ENCODE measurements at places on chromosomes 2 and 18. TPM values are rescaled to one million over a fixed set of nuclear protein-coding genes. Genes with fewer than 3 reads are reported as not detected.
A peak's percentile ranks its signal among the peaks of the same experiment; 100 is the strongest.

The UGT1A6 gene
- not detected for total RNA-seq

The AGXT gene
- not detected for total RNA-seq

The SKOR2 gene
- total RNA-seq = not detected

The RIT2 gene
- 0.37 TPM for total RNA-seq

DNA sequence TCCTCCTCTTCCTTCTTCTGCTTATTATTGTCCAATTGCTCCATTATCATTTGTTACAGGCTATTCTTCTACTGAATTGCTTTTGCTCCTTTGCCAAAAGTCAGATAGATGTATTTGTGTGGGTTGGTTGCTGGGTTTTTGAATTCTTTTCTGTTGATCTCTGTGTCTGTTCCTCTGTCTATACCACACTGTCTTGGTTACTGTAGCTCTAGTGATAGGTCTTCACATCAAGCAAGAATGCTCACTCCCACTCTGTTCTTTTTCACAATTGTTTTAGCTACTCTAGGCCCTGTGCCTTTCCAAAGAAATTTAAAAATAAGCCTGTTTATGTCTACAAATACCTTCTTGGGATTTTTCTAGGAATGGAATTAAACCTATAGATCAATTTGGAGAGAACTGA, 217.2 kb downstream of the GALR1 start:
- DNase-seq = no peak

DNA sequence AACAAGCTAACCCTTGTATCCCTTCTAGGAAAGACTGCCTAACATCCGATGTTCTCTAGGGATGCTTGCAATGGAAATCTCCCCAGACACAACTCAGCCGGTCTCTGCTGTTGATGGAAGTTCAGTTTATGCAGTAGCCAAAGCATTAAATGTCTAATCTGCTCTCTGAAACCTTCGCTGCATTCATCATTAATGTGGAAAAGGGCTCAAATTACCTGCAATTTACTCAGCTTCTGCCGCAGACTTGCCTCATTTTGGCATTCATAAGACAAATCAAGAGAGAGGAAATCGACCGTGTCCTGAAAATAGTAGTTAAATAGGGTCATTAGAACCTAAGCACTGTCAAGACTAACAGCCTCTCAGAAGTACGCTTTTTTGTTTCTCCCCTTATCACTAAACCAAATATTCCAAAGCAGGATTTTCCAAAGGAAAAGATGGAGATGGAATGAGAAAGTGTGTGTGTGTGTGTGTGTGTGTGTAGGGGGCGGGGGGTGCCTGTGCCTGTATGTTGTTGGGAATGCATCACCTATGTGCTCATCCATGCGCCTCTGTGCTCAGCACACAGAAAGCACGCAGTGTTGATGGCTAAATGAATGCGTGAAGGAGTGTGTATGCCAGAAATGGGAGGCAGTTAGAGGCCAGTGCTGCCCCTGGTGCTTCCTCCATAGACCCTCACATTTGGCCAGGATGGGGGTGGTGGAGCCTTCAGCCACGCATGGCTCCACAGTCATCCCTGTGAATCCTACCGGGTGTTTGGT, 7.4 kb downstream of the LCT start:
- no peak for DNase-seq

GRCh38 chr2:96816836-96817702, 1.0 kb downstream of the CNNM3 start:
- DNase-seq = no peak

DNA sequence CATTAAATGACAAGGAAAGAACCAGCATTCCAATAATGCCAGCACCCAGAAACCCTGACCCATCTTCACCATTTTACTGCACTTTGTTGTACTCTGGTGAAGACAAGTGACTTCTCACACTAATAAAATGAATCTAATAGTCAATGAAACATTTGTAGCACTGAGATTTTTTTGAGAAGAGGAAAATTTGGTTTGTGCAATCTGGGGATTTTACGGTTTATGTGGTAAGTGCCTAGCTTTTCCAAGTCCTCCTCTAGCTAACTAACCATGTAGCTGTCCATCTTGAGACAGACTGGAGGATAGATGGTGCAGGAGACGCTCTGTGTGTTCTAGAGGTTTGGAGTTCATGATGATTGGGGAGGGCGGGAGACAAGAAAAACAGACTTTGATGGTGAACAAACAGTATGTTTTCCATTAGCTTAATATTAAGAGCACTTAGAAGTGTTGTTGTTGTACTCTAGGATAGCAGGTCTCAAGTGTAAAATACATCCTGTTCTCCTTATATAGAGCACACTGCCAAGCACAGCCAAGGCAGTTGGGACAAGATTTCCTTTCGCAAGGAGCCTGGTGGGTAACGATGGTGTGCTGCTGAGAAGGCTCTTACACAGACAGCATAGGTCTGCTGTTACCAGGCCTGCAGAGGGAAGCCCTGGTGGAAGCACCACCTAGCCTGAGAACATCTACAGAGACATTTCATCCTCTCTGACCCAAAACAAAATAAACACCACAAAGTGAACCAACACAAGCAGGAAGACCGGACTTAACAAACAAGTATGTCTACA, 83.7 kb downstream of the BCL11A start:
- DNase-seq = no peak

- DNase-seq = peak; percentile 92
Measured at GRCh38 chr2:159497256-159497655, 119.1 kb downstream of the BAZ2B start.

Data from M059J (cell line).